ENCODE measurements at places on chromosomes 11 and 22. TPM values are rescaled to one million over a fixed set of nuclear protein-coding genes. Genes with fewer than 3 reads are reported as not detected.

VPREB1 gene
- total RNA-seq: not detected

MEI1 gene
- total RNA-seq: 1.4 TPM

- peak; percentile 88 for DNase-seq
Measured at GRCh38 chr22:23285734-23286133, 105.4 kb downstream of the BCR start.

- no peak for DNase-seq
Measured at GRCh38 chr22:20567371-20567847, 60.0 kb downstream of the MED15 start.

All from HT1080 (cell line).